Right cardiac atrium (tissue), 5 donors: ENCODE measurements at places on chromosomes 16 and 17.
A peak's percentile ranks its signal among the peaks of the same experiment; 100 is the strongest.

GRCh38 chr16:69848637-69849545 is 86.8 kb downstream of the WWP2 start:
- DNase-seq: peak; percentile 93

GRCh38 chr17:33113276-33113990 is 121.8 kb downstream of the SPACA3 start:
- no peak for DNase-seq

DNA sequence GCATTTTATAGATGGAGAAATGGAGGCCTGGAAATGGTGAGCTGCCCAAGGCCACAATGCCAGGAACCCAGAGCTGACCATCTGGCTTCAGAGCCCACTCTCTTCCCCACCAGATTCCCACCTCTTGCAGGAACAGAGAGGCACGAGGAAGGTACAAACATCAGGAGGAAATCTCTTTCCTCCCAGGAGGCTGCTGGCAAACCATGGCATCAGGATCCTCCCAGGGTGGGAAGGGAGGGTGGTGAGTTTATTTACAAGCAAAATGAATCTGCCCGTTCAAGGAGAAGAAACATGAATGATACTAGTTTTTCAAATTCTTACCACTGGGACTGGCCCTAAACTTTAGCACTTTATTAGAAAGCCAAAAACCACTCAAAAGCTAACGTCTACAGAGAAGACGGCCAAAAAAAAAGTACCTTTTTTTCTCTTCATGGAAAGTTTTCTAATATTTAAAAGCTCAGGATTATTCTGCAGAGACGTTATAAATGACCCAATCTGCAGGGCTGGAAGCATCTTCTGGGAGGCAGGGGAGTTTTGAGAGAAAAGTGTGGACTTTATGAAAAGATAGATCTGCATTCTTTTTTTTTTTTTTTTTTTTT is 79.1 kb downstream of the NXN start:
- DNase-seq: no peak

DNA sequence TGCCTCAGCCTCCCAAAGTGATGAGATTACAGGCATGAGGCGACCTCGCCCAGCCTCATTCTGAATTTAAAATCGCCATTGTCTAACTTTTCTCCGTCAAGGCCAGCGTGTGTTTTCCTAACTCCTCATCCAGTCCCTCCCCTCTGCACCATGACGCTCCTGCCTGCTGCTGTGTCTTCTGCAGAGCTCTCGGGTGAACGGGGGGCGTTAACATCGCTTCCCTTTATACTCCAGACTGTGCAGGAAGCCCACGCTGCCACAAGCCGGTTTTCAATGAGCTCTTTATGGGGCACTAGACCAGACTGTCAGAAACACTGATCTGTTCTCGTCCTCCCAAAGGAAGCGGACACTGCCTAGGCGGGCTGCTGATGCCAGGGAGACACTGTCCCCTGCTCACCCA is 13.2 kb downstream of the AANAT start:
- DNase-seq: no peak

GRCh38 chr17:20091174-20092029 is 82.2 kb downstream of the SPECC1 start:
- peak; percentile 62 for DNase-seq

DNA sequence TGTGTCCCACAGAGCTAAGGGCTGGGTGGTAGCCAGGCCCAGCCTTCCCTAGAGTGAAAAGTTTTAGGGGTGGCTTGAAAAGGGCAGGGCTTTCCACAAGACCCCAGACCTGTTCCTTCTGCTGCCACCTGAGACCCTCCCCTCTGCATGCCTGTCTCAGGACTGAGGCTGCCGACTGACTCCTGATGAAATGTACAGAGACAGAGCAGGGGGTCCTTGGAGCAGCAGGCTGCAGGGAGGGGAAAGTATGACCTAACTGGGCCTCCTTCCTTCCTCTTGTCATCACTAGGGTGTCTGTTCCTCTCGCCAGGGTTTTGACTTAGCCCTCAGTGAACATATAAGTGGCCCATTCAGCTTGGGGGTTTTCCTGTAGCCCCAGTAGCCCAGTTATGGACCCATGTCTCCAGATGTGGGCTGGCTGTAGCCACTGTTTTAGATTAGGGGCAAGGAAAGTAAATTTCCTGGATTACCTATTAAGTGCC is 14.9 kb upstream of the NFATC3 start:
- DNase-seq: no peak

GRCh38 chr16:55292491-55292890 is 31.5 kb upstream of the IRX6 start:
- no peak for DNase-seq

DNA sequence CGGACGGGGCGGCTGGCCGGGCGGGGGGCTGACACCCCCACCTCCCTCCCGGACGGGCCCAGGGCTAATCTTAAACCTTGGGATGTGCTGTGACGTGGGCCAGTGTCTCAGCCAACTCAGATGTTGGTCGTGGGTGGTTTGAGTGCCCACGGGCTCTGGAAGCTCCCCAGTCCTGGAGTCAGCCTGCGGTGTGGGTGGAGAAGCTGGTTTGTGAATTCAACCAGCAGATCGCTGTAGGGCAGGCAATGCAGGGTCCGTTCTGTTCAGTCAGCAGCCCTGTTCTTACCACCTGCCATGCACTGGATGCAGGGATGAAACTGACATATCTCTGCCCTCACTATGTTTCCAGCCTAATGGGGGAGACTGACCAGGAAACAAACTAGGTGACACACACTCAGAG is 8.0 kb upstream of the ZNF500 start:
- DNase-seq: no peak

DNA sequence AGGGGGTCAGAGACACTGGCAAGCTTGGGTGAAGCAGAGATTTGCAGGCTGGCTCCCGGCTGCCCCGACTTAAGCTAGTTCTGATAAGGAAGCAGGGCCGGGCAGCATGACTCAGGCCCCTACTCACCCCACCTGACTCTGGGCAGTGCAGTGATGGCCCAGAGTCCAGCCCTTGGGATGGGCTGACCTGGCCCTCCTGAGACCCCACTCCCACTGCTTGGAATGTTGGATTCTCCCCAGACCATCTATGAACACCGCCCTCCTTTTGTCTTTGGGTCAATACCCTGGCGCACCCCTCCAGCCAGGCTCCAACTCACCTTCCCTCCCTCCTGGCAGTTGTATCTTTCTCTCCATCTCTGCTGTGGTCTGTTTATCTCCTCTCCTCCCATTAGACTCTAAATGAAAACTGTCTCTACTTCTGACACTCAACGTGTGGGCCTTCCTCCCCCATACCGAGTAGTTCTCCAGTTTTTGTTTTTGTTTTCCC is 21.0 kb downstream of the LGALS3BP start:
- peak; percentile 33 for DNase-seq

DNA sequence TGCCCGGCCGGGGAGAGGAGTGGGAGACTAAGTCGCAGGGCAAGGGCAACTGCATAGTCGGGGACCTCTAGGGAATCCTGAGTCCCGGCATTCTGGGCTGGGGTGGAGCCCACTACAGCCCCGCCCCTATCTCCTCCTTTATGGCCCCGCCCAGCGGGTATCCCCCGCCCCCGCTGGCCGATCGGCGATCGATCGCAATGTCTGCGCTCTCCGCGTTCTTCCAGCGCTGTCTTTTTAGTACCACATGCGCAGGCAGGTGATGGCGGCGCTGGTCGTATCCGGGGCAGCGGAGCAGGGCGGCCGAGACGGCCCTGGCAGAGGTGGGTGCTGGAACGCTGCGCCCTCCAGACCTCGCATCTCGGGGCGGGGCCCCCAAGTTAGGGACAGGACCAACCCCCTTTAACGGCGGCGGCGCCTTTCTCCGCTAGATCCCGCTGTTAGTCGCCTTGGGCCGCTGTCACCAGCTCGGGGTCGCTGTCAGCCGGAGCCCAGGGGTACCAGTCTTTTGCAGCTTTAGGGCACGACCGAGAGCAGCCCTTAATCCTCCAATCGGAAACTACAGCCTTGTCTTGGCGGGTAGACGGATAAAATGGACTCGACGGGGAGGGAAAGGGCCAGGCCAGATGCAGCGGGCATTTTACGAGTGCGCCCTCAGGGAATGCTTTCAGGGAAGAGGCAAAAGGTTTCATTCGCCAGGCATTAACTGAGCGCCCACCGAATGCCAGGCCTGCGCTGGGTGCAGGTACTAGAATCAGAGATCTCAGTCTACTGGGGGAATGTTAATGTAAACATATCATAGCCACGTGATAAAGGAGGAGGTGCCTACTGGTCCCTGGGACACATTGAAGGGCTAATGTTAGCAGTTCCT is at the start of gene DPH1:
TSS of gene DPH1 (plus strand) at position 243 of the 868 bp plus-strand sequence. CDS start at position 260, 17 bp downstream.
- DNase-seq: peak; percentile 96

GRCh38 chr16:58425756-58426494 is 33.7 kb downstream of the GINS3 start:
- DNase-seq: no peak

GRCh38 chr17:64339516-64340490 is 50.9 kb downstream of the PECAM1 start:
- no peak for DNase-seq

GRCh38 chr17:2972749-2973148 is 90.7 kb downstream of the OR1D5 start:
- DNase-seq: no peak

DNA sequence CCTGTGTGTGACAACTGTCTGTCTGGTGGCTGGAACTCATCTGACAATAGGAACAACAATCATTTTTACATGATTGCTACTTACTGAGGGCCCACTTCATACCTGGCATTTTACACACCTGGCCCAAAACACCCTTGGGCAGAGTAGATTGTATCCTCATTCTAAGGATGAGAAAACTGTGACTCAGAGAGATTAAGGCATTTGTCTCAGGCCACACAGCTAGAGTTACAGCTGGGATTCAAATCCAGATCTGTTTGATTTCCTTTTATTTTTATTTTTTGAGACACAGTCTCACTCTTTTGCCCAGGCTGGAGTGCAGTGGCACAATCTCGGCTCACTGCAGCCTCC is 242.1 kb downstream of the XYLT1 start:
- DNase-seq: no peak

DNA sequence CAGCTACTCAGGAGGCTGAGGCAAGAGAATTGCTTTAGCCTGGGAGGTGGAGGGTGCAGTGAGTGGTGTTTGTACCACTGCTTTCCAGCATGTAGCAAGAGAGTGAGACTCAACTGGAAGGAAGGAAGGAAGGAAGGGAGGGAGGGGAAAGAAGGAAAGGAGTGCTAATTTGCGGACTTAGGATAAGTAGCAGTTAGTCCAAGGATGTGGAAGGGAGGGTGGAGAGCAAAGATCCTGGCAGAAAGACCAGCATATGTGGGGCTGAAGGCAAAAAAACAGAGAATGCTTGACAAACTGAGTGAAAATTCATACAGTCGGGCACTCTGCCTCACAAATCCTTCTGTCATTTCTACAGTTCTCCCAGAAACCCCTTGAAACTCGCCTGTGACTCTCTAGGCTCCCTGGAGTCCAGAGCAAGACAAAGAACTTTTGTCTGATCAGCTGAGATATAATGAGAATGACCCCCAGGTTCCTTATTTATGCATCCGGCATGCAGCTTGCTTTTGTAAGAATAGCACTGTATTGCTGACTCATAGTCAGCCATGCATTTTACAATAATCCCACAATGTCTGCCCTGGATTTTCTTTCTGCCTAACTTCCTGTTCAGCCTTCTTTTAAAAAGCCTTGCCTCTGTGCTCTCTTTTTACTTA is 31.5 kb downstream of the CDK5RAP3 start:
- no peak for DNase-seq

GRCh38 chr17:67260170-67260987 is 15.4 kb upstream of the HELZ start:
- peak; percentile 39 for DNase-seq
